ENCODE measurements at places on chromosomes 16 and 17.

DNA sequence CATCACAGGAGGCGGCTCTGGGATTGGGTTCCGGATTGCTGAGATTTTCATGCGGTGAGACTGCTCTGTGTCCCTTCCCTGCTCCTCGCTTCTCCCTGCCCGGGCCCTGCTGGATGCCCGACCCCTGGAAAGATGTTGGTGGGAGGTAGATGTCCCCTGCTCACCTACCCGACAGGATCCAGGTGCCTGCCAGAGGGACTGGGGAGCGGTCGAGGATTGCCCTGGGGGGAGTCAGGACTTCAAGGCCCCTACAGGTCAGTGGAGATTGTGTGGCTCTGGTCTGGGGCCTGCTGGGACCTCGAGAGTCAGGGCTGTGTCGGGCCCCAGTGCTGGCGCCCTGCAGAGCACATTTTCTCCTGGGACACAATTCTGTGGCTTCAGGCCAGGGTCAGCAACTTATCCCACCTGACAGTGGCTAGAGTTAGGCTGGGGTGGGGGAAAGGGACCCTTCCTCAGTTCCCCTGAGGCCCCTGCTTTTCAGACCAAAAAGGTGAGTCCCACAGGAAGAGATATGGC lies 3.3 kb downstream of the DECR2 start:
- DNase-seq = no peak

DNA sequence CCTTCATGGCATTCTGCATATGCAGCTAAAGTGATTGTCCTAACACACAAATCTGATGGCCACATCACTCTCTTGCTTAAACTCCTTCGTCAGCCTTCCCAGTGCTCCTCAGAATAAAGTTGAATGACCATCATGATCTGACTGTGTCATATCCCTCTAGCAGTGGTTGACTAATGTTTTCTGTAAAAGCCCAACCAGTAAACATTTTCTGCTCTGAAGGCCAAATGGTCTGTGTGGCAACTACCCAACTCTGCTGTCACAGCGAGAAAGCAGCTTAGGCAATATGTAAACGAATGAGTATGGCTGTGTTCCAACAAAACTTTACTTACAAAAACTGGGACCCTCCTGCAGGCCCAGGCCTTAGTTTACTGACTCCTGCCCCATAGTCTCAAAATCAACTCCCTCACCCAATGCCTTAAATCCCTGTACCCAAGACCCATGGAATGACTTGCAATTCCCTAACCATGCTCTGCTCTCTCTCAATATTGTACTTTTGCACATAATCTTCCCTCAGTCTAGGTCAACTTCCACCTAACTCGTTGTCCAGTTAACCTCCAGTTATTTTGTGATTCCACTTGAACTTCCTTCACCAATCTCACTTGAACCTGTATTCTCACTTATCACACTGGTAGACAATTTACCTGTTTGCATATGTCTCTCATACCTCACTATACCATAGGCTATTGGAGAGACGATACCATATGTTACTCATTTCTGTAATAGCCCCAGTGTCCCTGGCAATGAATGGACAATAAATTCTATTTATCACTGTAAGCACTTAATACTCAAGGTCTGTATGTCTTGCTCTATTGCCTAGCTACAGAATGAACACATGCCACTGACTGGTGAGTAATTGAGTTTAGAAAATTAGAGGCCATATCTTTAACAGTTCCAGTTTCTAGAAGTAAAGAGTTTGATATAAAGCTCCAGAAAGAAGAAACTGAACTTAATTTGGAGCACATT lies 29.1 kb downstream of the TMEM100 start:
- no peak for DNase-seq

DNA sequence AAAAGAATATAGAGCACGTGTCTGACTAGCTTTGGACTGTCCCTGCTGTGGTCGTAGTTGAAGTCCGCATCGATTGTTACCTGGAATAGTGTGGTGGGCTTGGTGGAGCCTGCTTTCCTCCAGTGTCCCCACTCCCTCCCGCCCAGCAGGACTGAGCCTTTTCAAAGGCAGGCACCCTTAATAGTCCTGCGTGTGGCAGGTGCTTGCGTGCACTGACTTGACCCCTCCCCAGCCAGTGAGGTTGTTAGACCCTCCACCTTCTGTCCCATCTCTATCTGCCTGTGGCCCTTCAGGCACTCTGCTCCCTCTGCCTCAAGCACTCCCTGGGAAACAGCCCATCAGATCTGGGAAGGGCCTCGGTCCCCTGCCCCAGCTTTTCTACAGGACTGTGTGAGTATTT lies 36.6 kb downstream of the TMEM11 start:
- DNase-seq = no peak

GRCh38 chr17:68034452-68034776 lies 1.1 kb upstream of the KPNA2 start:
- DNase-seq = no peak

GRCh38 chr16:84557504-84557903 lies 53.0 kb upstream of the MEAK7 start:
- DNase-seq = peak; percentile 62

DNA sequence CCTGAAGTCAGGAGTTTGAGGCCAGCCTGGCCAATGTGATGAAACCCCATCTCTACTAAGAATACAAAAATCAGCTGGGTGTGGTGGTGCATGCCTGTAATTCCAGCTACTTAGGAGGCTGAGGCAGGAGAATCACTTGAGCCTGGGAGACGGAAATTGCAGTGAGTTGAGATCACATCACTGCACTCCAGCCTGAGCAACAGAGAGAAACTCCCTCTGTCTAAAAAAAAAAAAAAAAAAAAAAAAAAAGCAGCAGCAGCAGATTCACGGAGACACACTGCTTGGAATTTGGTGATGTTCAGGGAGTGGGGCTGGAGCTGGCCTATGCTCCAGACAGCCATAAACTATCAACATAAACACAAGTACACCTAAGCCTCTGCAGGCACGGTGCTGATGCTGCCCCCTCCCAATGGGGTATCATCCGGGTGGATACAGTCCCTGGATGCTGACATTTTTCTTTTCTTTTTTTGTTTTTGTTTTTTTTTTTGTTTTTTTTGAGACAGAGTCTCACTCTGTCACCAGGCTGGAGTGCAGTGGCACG lies 39.6 kb upstream of the RHOT1 start:
- no peak for DNase-seq

DNA sequence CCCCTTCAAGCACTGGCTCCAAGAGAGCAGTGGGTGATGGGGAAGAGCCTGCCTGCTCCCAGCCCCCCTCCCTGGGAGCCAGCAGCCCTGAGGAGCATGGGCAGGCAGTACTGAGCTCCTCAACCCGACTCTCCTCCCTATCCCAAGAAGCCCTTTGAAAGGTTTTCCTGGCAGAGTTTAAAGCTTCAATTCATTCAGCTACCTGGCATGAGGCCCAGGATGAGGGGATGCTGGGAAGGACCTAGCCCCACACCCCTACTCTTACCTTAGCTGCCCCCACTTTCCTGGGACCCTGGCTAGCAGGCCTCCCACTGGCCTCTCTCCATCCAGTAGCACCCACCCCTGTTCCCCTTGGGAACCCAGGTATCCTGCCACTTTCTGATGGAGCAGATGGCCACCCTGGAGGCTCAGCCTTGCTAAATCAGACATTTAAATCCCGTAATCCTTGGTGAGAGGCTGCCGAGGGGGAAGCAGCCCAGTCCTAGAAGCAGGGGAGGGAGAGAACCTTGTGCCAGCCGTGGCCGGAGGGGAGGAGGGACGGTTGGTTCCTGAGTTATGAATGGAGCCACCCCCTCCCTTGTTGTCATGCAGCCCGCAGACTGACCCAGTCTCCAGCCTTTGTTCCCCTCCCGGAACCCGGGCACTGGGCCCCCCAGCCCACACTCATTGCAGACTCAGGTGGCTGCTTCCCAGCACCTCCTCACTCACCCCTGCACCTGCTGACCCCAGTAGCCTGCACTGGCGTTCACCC lies 17.1 kb downstream of the ATP1B2 start:
- DNase-seq = no peak

DNA sequence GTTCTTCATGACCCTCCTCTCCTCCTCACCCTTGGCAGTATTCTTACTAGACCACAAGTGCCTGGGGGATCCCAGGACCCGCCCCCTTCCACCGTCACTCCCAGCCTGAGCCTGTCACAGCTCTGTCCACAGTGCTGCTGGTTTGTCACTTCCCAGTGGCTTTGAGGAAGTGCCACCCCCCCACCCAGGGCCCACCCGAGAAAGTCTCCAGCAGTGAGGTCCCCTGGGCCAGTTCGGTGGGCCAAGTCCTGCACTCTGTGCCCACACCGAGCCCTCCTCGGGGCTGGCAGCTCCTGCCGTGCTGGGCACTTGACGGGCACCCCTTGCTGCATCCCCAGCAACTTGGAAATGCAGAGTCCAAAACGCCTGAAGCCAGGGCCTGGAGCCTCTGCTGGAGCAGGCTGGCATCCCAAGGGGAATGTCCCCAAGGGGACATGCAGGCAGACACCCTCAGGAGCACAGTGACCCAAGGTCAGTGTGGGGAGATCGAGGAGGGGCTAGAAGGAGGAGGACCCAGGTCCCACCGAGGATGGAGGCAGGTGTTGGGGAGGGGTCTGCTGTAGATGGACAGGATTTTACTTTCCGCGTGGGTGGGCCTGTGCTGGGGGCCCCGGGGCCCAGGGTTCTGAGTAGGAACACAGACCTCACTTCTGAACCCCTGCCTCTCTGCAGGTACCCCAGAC lies 15.5 kb downstream of the MMP15 start:
- no peak for DNase-seq

GRCh38 chr17:76417499-76418143 lies 33.2 kb downstream of the SPHK1 start:
- DNase-seq = no peak

- no peak for DNase-seq
Observed at GRCh38 chr16:88482630-88483391, 29.7 kb downstream of the ZFPM1 start.

DNA sequence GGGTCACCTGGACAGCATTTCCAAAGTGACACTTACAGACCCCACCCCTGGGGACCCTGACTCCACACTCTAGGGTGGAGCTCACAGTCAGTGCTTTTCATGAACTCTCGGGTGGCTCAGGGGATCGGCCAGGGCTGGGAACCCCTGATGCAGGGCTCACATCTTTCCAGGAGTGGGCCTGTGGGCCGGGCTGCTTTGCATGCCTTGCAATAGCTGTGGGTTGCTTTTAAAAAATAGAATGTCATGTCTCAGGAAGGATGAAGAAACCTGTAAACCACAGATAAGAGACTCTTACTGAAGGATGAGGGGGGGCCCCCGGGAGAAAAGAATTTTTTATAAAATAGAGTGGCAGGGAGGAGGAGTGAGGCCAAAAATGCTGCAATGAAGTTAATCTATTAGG lies 40.2 kb downstream of the RBFOX3 start:
- DNase-seq = no peak

GRCh38 chr16:31033709-31034492 lies 543 bp downstream of the STX4 start:
- DNase-seq = peak; percentile 69

GRCh38 chr16:70686376-70687101 lies 686 bp upstream of the MTSS2 start:
- no peak for DNase-seq

- DNase-seq = no peak
Observed at GRCh38 chr17:40437095-40437732, 6.0 kb upstream of the IGFBP4 start.

DNA sequence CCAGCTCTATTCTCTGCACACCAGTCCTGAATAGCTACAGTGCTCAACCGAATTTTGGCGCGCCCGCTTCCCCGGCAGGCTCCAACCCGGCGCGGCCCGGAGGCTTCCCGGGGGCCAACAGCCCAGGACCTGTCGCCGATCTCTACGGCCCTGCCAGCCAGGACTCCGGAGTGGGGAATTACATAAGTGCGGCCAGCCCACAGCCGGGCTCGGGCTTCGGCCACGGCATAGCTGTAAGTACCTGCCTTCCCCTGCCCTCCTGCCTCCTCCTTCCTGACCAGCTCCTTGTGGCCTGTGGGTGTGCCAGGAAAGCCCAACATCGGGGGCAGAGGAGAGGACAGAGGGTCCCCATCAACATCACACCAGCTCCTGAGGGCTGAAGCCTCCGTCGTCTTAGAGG lies 70.2 kb downstream of the CCDC182 start:
- DNase-seq = no peak

DNA sequence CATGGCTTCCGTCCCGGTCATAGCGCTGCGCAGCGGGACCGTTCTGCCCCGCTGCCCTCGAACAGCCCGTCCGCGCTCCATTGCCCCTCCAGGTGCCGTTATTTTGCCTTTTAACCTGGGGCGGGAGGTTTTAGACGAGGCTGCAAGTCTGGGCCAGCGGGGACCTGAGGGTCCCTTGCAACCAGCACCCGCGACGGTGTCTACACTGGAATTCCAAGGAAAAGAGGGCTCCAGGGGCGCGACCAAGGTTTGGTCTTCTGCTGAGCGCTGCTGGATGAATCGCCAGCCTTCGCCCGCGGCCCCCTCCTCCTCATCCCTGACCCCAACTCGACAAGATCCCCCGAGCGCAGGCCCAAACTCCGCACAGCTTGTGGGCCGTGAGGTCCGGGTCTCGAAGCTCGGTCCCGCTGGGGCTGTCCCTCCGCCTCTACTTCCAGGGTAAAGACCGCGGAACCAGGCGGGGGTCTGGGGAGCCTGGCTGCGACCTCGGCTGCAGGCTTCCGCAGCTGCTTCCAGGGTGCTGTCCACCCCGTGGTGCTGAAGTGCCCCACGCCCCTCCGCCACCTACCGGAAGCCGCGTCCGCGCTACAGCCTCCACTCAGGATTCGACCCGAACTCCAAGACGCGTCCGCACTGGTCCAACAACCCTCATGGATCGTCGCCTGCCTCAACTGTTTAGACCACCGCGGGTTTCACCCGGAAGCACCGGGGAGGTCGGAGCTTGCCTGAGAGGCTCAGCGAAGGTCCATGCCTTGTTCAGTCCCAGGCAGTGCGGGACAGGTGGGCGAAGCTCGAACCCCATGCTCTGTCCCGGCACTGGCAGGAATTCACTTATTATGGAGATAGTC lies 10.1 kb upstream of the CA4 start:
- DNase-seq = peak; percentile 64

DNA sequence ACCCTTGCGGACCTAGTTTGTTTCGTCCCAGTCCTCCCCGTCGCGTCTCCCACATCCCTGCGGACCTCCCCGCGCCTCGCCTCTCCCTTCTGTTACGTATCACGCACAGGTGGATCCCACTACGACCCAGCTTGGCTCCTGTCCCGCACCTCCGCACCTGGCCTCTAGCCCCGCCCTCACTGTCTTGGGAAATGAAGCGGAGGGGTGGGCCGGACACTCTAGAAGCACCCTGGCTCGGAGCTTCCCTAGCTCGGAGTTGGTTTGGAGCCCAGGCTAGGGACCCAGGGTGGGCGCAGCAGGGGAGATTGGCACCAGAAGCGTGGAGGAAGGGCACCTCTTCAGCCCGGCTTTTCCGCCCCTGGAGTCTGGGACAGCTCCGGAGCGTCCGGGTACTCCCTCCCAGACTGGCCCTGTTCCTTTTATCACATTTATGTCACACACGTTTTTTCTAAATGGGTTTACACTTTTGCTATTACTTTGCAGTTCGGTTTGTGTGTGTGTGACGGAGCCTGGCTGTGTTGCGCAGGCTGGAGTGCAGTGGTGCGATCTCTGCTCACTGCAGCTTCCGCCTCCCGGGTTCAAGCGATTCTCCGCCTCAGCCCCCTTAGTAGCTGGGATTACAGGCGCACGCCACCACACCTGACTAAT lies 1.4 kb upstream of the CEMP1 start:
- DNase-seq = peak; percentile 32

DNA sequence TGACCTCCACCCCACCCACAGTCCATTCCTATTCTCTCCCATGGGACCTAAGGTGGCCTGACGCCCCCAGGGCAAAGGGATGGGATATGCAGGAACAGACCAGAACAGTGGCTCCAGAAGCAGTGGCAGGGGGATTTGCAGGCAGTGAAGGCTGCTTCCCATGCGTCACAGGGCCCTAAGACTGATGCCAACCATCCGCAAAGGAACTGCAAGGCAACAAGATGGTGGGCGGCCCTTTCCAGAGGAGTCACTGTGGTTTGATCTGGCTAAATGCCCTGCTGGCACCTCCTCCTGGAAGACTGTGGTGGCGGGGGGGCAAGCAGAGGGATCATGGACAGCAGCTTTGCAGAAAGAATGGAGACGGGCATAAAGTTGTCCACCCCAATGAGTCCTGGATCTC lies 4.4 kb upstream of the SLC39A11 start:
- DNase-seq = peak; percentile 14
